ENCODE measurements at places on chromosomes 5 and 9.

GRCh38 chr5:42952578-42952974 is 87.5 kb downstream of the ANXA2R start:
- no peak for DNase-seq

DNA sequence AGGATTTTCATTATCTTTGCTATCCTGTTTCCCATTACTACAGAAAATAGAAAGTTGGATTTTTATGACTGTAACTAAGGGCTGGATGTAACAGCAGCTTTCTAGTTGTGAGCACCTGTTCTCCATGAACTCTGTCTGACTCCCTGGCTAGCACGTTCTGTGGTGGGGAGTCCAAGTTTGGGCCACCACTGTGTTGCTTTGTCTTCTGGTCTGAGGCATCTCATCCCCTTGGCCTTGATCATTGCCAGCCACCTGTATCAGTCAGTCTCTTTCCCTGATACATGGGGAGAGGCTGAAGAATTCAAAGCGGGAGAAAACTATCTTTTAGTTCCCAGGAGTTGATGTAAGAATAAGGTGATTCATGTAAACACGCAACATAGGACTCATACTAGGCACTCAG is 33.4 kb downstream of the WDR70 start:
- DNase-seq, result peak; percentile 9

DNA sequence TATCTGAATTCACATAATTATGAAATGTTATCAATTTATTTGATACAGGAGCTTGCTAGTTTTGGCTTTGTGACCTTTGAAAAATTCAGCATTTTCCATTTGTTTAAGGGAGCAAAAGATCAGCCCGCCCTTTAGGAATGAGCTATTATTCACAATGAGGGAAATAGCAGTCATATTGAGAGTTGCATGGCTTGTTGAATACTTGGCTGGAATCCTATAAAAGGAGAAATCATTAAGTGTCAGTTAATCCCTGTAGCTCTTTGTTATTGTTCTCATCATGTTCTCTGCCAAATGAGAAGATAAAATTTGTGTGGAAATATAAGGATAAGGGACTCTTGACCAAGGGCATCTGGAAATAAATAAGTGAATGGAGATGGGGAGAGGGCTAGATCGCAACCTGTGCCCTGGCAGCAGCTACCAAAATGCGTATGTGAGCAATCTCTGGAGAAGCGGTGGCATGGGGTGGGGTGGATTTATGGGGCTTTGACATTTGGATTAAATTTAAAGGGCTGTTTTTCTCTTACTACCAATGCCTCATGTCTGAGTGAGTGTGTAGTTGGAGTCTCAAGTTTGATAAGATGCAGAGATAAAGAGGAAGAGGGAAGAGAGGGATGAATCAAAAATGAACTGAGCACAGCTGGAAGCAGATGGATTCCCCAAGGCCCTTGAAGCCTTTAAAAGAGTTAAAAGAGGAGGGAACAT is 237.6 kb downstream of the NNT start:
- DNase-seq, result no peak

DNA sequence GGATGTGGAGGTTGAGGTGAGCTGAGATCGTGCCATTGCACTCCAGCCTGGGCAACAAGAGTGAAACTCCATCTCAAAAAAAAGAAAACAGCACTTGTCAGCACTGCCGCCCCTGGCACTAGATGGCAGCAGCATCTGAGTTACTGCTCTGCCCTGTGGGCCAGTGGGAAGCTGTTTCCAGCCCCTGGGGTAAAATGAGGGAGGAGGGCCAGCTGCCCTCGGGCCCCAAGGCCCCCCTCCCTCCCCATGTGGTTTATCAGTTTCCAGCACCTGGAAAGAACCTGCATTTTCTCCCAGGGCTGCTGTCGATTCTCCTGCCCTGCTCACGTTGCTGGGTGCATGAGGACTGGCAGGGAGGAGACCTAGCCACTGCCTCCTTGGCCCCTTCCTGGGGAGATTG is 13.2 kb upstream of the CEL start:
- no peak for DNase-seq

DNA sequence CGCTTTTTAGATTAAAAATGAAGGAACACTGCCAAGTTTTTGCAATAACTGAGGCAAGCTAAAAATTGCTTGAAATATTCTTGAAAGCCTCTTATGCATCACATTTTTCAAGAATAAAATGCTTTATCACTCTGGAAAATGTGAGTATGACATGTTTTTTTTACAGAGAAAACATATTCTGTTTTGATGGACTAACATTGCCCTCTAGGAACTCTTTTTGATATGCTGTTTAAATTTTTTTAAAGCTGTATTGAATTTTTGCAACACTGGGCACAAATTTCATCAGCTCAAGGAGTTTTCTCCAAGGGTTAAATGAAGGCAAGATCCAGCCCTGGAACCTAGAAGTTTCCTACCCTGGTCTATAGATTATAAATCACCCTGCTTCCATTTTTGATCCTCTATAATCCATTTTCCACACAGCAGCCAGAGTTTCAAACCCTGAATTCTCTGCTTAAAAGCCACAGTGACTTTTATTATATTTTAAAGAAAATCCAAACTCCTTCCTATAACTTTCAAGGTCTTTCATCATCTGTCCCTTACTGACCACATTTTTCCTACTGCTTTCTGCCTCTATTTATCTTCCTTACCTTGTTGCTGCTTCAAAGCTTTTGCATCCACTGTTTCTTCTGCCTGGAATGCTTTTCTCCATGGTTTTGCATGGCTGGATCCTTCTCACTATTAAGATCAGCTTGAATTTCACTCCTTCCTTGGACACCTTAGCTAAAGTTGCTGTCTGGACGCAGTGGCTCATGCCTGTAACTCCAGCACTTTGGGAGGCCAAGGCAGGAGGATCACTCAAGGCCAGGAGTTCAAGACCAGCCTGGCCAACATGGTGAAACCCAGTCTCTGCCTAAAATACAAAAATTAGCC is 60.9 kb downstream of the IL31RA start:
- no peak for DNase-seq

DNA sequence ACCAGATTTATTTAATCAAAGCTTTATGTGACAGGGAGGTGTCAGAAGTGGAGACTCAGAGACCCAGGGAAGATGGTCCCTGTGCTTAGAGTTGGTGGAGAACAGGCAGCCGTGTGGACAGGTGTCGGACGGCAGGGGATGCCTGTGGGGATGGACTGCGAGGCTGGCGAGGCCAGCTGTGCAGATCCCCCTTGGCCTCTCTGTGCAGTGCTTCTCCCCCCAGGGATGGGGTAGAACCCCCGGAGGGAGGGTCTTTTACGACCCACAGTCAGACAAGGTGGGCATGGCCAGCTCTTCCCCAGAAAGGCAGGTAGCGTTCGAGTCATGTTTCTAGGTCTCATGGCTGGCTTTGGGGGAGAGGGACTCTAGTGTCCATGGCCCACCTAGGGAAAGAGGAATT is 4.7 kb upstream of the SLC2A6 start:
- DNase-seq, result no peak

GRCh38 chr5:82985763-82986162 is 91.4 kb downstream of the TMEM167A start:
- DNase-seq, result no peak

DNA sequence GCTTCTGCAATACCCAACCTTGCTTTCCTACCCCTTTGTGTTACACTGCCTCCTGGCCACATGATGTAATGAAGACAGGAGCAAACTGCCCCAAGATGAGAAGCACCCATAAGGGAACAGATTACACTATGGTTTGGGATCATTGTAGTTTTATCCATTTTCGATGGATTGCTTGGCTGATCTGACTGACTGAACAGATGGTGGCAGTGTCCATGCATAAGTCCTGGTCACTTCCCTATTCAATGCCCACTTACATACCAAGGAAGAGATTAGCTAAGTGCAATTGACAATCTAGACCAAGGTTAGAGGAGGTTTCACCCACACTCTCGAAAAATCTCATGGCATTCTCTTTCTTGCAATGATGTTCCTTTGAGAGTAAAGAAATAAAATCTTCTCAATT is 319.9 kb downstream of the RAB3C start:
- DNase-seq, result no peak

GRCh38 chr5:59351076-59351794 is 542.3 kb downstream of the PDE4D start:
- no peak for DNase-seq

DNA sequence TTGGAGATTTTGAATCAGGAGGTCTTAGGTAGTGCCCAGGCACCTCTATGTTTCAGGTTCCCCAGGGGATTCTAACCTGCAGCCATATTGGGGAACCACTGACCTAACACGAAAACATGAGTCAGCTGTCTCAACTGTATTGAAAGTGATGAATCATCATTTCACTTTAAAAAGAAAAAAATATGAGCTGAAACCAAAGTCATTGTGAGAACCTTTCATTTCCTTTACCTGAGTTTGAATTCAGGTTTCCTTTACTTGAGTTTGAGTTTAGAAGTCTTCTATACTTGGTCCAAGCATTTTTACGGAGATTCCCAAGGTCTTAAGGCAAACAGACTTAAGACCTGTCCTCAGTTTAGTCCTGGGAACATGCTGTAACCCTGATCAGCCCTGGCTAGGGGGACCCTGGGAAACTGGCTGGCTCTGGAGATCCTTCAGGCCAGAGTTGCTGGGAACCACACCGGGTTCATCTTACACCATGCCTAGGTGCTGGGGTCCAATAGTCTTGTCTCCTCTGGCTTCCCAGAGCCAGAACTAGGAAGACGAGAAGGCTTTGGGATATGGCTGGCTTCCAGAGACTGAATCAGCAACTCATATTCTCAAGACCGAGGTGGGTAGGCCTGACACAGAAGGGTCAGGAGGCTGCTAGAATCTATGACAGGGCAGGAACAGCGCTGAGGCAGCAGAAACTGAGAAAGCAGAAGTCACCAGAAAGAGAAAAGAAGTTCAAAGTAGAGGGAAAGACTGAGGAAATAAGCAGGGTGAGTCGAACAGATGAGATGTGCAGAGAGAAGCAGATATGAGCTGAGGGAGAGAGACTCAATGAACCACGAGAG is 16.4 kb upstream of the PDCD1LG2 start:
- peak; percentile 79 for DNase-seq

- DNase-seq, result no peak
These were observed 549.1 kb upstream of the CCNG1 start for GRCh38 chr5:162888268-162888667.

DNA sequence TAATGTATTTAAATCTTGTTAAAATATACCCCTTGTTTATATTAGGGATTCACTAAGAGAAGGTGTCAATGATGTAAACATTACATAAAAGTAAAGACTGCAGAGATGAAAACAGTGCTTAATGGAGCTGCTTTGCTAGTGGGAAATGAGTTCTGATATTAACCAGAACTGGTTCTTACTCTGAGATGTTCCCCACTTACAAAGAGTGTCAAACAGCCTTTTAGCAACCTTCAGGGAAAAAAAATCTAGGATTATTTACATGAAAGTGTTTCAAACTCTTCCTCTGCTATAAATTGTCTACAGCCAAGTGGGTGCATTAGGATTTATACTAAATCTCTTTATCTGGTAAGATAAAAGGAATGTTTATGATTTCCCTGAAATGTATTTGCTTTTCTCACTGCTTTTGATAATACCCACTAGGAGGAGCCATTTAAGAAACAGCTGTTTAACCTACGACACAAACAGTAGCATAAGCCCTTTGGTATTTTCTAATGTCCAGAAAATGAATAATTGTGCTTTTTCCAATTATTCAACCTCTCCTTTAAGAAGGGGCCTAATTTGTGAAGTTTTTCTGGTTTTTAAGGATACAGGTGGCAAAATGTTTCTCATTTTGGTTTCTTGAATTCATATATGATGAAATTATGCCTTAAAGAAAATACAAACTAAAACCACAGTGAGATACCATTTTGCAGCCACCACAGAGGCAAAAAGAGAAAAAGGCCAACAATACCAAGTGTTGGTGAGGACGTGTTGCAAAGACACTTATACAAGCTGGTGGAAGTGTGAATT is 186.3 kb downstream of the TLE4 start:
- DNase-seq, result no peak

DNA sequence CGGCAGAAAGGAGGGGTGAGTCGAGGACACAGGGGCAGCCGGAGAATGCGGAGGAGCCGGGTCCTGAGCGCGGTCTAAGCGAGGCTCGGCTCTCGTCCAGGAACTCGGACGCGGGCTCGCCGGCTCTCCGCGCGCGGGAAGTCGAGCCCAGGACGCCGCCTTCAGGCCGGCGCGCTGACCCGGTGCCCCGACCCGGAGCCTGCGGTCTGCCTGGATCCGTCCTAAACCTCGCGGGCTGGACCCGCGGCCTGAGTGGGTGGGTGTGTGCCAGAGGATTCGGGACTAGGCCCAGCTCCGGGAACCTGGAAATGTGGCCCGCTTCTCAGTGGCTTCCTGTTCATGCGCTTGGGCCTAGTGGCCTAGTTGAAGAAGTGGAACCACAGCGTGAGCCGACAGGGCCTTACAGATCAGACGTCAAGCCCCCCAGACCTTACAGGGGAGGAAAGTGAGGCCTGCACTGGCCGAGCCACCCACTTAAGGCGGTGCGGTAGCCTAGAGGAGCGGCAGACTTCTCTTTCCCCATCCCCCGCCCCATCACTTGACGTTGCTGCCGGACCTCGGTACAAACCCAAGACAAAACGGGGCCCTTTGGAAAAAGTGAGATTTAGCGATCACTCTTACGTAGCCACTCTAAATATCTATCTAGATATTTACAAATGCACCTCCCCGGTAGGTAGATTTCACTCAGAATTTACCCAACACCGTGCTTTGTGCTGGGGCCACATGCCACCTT is 1.2 kb downstream of the CDKN2B-AS1 start:
- DNase-seq, result no peak

- DNase-seq, result no peak
These were observed 152.9 kb upstream of the PITX1 start for GRCh38 chr5:135186662-135187522.

- DNase-seq, result no peak
These were observed 50.4 kb downstream of the NXNL2 start for GRCh38 chr9:88585426-88585825.

DNA sequence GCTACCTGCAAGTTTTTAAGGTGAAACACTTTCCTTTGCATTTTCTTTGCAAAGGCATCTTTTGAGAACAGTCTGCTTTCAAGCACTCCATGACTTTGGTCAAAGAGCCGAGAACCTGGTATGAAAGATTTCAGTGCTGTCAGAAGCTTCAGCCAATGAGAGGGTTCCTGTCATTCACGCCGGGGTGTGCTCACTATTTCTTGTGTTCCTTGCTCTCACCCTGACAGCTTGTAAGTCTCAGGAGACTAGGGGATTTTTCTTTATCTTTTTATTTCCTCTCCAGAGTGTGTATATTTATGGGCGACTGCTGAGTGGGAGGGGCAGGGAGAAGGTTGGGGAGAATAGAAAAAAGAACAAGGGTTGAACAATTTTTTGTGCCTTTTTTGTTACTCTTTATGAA is 334.0 kb downstream of the PSAT1 start:
- no peak for DNase-seq

DNA sequence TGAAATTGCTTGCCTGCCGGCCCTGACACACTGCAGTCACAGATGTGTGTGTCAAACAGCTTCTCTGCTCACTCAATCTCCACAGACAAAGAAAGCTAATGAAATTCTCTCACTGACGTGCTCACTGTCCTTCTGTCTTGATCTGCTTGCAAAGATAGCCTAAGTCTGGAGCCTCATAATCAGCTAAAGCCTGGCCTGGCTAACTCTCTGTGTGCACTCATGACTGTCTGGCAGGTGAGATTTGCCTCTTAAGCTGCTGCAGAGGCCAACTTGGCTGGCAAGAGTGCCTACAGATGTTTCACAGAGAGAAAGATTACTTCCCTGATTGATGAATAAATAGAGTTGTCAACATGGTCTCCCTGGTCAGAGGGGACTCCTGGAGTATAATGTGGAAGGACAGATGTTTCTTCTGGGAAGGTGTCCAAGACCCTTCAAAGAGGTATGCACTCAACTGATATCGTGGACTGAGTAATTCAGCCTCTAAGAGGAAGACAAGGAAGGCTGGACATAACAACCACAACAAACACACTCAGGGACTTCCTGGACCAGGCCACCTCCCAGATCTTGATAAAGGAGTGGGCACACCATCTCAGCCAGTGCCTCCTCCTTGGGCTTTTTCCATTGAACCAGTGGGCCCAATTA is 362.0 kb downstream of the SPOCK1 start:
- DNase-seq, result no peak

All from GM20000 (cell line).